ENCODE measurements at places on chromosomes 13 and 19. TPM values are rescaled to one million over a fixed set of nuclear protein-coding genes. Genes with fewer than 3 reads are reported as not detected.
A peak's percentile ranks its signal among the peaks of the same experiment; 100 is the strongest.

- DNase-seq, result no peak
These were observed 208.8 kb upstream of the SOX21 start for GRCh38 chr13:94921181-94921580.

DNA sequence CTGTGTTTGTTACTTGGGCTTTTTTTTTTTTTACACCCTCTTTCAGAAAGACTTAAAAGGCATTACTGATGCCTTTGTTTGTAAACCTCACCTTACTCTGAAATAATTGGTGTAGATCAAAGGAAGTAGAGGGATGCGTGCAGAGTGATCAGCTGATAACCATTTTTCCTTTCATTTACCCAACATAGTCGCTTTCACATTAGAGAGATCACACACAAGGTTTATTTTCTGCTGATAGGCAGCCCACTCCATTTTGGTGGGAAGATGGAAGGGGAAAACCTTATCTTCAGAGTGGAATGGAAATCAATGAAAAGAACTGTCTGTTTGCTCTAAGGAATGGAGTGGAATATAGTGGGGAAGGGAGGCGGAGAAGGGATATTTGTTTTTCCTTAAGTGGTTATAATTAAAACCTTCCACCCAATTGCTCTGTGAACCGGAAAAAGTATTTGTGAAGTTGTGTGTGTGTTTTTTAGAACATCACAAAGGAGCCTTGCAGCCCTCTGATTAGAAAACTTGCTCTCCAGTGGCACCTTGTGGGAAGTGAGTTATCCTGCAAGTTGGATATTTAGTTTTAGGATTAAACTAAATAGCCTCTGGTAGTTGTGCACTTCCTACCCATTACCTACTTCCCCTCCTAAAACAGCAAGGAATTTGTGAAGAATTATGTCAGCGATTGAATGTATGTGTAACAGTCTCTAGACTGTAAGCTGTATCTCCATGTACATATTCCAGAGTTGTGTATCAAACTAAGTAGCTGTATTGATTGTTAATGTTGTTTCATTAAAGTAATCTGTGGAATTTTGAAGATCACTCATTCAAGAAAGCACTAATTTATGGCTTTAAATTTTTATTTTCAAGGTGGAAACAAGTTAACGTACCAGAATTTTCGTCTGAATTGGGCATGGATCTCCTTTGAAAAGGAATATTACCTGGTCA is 76.8 kb downstream of the FREM2 start:
- peak; percentile 23 for DNase-seq

GRCh38 chr13:36354842-36355623 is 8.8 kb upstream of the SPART start:
- no peak for DNase-seq

- no peak for DNase-seq
These were observed 3.1 kb downstream of the TSC22D1 start for GRCh38 chr13:44573071-44573470.

GRCh38 chr19:47331931-47332547 is at the start of gene C5AR2:
TSS of gene C5AR2 (plus strand) at chr19:47332175. CDS start at chr19:47340800, 8,625 bp downstream.
- DNase-seq, result no peak

DNA sequence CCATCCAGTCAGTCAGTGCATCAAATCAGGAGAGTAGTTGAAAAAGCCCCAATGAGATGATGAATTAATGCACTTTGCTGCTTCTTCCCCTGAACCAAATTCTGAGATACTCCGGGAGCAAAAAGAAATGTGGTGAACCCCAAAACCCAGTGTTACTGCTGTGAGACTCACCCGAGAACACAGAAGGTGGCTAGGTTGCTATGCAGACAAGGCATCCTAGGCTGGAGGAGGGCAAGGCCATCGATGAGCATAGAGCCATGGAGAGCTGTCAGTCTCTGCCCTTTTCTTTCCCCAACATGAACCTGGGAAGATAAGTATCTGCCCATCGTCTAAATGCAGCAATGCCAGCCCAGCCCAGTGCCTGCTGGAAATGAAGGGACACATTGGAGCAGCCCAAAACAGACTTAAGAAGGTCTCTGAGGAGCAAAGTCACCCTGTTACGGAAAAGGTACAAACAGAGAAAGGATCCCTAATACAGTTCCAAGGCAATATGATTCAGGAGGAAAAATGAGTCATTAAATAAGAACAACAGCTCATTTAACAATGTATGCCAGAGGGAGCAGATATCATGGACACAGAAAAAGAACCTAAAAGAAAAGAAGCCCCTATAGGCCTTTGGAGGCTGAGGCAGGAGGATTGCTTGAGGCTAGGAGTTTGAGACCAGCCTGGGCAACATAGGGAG is 272.0 kb downstream of the FOXO1 start:
- DNase-seq, result no peak

DNA sequence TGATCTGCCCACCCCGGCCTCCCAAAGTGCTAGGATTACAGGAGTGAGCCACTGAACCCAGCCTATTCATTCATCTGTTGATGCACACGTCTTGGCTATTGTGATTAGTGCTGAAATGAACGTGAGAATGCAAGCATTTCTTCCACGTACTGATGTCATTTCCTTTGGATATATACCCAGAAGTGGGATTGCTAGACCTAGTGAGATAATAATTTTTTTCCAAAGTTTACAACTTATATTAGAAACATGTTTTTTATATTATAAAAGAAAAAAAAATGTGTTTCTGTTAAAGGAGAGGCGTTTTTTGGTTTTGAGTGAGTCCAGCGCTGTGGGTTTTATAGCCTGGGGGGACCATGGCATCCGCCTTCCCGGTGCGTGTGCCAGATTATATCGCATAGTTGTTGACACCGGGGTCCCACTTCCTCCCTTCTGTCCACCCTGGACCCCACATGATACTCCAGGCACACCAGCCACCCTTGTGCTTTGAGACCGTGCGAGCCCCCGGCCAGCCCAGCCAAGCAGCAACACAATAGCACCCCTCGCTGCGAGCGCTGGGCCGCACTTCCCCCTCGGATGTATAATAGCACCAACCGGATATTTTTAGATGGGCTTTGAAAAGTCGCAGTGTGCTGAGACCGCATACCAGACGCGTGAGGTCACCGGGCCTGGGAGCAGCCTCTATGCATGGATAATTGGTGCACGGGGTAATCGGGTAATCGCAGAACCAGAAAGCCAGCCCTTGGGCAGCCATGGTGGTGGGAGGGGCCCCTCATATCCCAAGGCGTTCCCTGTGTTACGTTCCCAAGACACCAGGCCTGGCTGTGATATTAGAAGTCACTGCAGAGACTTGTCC is 59.6 kb downstream of the MYO9B start:
- DNase-seq, result peak; percentile 99

- DNase-seq, result no peak
These were observed 25.9 kb downstream of the C2CD4C start for GRCh38 chr19:383040-383439.

Gene SRRM5
- not detected for total RNA-seq

Gene ERCC1
- total RNA-seq, result 49.3 TPM

Gene ELSPBP1
- total RNA-seq, result 0.08 TPM

Gene CCDC9
- total RNA-seq, result 3.4 TPM

Gene CAPN12
- not detected for total RNA-seq

Gene ZNF440
- total RNA-seq, result 5.5 TPM

All from H4 (cell line).